ENCODE measurements at places on chromosomes 2 and 18. TPM values are rescaled to one million over a fixed set of nuclear protein-coding genes. Genes with fewer than 3 reads are reported as not detected.
A peak's percentile ranks its signal among the peaks of the same experiment; 100 is the strongest.

Gene ZBTB7C
- total RNA-seq: under 0.01 TPM

Gene SERPINB7
- total RNA-seq: 190 TPM

Gene TBR1
- not detected for total RNA-seq

DNA sequence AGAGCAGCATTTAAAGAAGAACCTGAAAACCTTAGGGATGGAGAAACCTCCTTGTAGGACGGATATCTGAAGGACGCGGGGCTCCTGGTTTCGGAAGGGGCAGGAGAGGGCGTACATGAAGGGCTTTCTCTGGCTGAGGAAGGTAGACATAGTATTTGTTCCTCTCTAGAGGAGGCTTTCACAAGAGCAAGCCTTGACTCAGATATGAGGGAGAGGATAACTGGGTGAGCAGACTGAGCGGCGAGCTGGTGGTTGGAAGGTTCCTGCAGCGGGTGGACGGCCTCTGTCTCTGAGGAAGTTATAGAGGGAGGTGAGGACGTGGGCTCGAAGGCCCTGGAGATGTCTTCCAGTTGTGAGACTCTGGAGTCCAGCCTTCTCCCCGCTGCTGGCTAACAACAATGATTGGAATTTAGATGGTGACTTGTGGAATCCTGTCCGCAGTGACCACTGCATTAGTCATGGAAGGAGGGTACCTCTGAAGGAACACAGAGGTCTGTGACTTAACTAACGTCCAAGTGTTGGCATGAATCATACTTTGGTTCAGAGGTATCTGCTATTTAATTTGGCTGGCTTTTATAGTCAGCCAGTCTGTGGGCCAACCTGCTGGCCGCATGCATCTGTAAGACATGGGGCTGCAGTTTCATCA lies 80.9 kb downstream of the ASAP2 start:
- DNase-seq: peak; percentile 98

DNA sequence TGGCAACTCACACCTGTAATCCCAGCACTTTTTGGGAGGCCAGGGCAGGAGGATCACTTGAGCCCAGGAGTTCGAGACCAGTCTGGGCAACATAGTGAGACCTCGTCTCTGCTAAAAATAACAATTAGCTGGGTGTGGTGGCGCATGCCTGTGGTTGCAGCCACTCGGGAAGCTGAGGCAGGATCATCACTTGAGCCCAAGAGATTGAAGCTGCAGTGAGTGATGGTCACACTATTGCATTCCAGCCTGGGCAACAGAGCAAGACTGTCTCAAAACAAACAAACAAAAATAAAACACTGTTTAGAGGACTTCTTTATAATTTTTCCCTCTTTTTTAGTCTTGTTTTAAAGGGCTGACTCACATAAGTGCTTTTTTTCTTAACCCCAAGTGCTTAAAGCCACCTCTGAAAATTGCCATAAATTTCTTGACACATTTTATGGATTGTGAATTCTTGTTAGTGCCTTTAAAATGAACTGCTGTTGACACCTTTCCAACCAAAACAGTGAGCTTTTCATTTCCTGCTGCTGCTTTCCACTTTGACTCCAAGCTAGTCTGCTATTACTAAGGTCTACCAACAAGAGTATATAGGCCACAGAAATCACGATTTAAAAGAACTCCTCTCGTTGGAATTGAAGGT lies 41.7 kb downstream of the CYP20A1 start:
- DNase-seq: no peak

GRCh38 chr2:111164078-111164477 lies 43.4 kb downstream of the BCL2L11 start:
- no peak for DNase-seq

All from foreskin keratinocyte (primary cell).